ENCODE measurements at places on chromosomes 2 and 18. TPM values are rescaled to one million over a fixed set of nuclear protein-coding genes. Genes with fewer than 3 reads are reported as not detected.

NFATC1 gene
- 11.2 TPM for total RNA-seq

CPO gene
- not detected for total RNA-seq

PIEZO2 gene
- total RNA-seq: 9.5 TPM

CHRND gene
- not detected for total RNA-seq

ZNF804A gene
- total RNA-seq: not detected

POTEC gene
- not detected for total RNA-seq

DES gene
- total RNA-seq: not detected

RNF152 gene
- total RNA-seq: 5.9 TPM

Measured in mammary microvascular endothelial cell (primary cell).